ENCODE measurements at places on chromosomes 7 and 10.

DNA sequence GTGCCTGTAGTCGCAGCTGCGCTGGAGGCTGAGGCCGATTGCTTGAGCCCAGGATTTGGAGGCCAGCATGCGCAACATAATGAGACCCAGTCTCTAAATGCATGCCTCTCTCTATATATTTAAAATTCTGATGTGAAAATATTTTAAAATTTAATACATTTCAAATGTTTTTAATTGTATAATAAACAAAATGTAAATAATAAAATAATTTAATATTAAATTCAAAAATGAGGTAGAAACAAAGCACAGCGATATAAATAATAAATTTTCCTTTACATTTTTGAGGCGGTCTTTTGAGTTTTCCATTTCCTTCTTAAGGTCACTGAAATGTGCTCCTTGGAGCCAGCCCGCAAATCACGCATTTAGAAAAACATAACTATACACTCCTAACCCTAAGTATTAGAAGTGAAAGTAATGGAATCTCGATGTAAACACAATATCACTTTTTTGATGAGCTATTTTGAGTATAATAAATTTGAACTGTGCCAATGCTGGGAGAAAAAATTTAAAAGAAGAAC is 523 bp upstream of the CDK1 start:
- DNase-seq: no peak

- DNase-seq: peak; percentile 50
Measured at GRCh38 chr10:70479165-70479581, 606 bp downstream of the PALD1 start.

GRCh38 chr7:152395112-152395511 is 40.7 kb downstream of the KMT2C start:
- peak; percentile 33 for DNase-seq

- DNase-seq: no peak
Measured at GRCh38 chr7:124959676-124960075, 30.1 kb upstream of the POT1 start.

DNA sequence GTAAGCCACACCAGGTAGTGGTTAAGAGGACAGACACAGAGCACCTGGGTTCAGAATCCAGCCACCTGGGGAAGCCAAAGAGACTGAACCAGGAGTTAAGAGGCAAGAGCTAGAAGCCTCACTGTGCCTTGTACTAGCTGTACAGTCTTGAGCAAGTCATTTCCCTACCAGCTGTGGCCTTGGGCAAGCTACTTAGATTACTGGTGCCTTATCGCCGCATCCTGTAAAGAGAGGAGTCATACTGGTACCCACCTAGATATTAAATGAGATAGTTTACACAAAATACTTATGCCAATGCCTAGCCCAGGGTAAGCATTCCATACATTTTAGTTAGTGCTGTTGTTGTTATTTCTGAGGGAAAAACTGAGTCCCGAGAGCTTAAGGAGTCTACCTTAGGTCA is 47.7 kb downstream of the HABP2 start:
- DNase-seq: no peak

DNA sequence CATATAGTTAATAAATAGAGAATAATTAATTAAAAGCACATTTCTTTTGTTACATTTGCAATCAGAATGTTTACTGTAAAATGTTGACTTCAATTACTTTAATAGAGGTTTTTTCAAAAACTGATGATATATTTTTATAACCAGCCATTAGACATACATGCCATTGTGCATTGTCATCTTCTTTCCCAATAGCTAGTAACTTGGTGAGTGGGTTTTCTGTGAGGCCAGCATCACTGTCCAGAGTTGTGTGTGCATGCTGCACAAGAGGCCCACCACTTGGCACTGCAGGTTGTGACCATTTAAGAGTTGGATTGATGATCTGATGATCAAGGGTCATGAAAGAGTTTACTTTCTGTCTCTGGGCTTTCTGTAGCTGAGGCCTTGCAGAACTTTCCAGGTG is 46.5 kb downstream of the TFEC start:
- DNase-seq: no peak

GRCh38 chr10:13698217-13698616 is 111.5 kb downstream of the PRPF18 start:
- DNase-seq: no peak

- no peak for DNase-seq
Measured at GRCh38 chr10:10130686-10131085, 887.0 kb upstream of the CELF2 start.

DNA sequence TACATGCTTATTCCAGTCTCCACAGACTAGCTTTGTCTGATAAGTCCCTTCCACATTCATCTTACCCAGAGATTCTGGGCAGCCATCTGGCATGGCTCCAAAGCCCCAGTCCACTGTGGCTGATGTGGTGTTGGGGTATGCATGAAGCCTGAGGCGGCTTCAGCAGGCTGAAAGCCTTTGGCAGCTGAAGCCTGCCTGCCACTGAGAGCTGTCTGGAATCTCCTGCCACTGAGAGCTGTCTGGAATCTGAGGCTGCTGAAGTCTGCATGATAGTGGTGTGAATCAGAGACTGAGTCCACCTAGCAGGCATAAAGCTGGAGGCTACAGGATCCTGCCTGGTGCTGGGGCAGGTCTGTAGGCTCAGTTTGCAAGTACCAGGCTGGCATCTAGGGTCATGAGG is 87.1 kb downstream of the DYNC1I1 start:
- no peak for DNase-seq

- DNase-seq: peak; percentile 12
Measured at GRCh38 chr7:121329191-121330052, 622 bp downstream of the WNT16 start.

GRCh38 chr7:50334341-50334994 is 30.0 kb downstream of the IKZF1 start:
- no peak for DNase-seq

- DNase-seq: peak; percentile 61
Measured at GRCh38 chr10:132575320-132576201, 38.0 kb downstream of the INPP5A start.

- DNase-seq: peak; percentile 88
Measured at GRCh38 chr10:113126229-113127201, 176.5 kb downstream of the TCF7L2 start.

- DNase-seq: no peak
Measured at GRCh38 chr7:102000123-102000522, 182.7 kb downstream of the CUX1 start.

DNA sequence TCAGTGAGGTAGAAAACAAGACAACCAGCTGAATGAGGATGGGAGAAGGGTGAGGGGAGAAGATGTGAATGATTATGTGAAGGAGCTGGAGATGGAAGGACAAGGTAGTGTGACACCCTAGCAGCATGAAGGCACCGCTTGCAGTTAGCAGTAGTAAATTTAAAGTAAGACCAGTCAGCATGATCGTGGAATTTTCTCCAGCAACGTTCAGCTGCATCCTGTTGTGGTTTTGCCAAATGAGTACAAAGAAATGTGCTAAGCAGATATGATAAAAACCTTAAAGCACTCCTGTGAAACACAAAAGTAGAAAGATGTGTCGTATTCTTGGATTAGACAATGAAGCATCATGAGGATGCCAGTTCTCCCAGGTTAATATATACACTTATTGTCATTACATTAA is 34.1 kb upstream of the IFRD1 start:
- peak; percentile 72 for DNase-seq

DNA sequence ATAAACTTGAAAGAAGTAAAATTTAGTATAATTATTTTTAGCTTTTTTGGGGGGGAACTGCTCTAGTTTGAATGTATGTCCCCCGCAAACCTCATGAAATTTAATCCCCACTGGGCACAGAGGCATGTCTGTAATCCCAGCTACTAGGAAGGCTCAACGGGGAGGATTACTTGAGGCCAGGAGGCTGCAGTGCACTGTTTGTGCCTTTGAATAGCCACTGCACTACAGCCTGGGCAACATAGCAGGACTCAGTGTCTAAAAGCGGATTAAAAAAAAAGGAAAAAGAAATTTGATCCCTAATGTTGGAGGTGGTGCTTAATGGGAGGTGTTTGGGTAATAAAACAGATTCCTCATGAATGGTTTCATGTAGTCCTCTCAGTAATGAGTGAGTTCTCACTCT is 43.1 kb upstream of the PHF14 start:
- no peak for DNase-seq

DNA sequence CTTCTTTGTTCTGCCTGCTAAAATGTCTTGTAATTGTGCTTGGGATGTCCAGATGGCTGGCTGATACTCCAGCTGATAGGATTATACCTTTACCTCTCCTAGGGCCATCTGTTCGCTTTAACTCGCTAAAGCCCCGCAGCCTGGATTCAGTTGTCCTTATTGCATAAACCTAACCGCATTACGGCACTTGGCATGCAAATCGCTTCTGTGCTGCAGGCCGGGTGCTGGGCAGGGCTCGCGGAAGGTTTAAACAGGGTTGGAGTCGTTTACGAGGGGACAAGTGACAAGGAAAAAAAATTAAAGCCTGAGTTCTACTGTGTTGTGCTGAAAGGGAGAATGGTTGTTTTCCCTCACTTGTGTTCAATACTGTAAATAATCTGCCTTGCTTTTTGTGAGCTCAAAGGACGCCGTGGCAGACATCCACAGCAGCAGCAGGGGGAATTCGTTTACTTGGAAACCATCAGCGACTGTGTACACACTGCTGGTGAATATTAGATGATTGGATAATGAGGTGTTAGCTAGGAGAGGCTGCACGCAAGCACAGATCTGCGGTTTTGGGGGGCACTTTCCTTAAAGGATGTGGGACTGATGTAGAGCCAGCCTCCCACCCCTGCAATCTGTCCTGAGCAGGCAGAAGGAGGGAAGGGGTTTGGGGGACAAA is 93.0 kb downstream of the EBF3 start:
- DNase-seq: no peak

- DNase-seq: no peak
Measured at GRCh38 chr10:45180946-45181875, 134.2 kb downstream of the OR13A1 start.

DNA sequence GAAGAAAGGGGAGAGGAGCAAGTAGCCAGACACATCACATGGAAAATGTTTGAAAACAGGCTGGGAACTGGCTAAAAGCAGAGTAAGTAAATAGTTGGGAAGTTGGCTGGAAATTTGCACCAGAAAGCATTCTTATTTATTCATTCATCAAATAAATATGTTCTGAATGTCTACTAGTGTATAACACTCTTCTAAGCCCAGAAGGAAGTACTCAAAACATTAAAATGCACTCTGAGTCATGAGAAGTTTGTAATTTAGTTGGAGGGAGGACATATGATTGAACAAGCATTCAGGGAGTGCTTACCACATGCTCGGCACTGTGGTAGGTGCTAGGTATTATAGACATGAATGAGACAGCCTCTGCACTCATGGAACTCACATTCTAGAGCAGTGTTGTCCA is 37.0 kb upstream of the CNNM1 start:
- DNase-seq: no peak

GRCh38 chr7:35697414-35698175 is 2.7 kb upstream of the HERPUD2 start:
- DNase-seq: peak; percentile 70

GRCh38 chr7:101137651-101138212 is 10.8 kb downstream of the SERPINE1 start:
- peak; percentile 54 for DNase-seq

GRCh38 chr7:123030631-123031030 is 35.1 kb upstream of the TAS2R16 start:
- DNase-seq: no peak

DNA sequence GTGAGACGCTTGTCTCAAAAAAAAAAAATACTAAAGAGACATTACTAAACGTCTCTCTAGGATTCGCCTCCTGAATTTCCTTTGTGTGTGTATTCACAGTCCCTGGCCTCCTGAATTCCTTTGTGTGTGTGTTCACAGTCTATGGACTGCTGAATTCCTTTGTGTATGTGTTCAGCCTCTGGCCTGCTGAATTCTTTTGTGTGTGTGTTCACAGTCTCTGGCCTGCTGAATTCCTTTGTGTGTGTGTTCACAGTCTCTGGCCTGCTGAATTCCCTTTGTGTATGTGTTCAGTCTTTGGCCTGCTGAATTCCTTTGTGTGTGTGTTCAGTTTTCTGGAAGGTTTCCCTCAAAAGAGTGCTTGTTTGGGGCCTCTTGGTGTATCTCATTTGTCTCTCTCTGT is 8.2 kb downstream of the BMS1 start:
- DNase-seq: no peak

- no peak for DNase-seq
Measured at GRCh38 chr10:130627346-130628045, 491.3 kb downstream of the GLRX3 start.

DNA sequence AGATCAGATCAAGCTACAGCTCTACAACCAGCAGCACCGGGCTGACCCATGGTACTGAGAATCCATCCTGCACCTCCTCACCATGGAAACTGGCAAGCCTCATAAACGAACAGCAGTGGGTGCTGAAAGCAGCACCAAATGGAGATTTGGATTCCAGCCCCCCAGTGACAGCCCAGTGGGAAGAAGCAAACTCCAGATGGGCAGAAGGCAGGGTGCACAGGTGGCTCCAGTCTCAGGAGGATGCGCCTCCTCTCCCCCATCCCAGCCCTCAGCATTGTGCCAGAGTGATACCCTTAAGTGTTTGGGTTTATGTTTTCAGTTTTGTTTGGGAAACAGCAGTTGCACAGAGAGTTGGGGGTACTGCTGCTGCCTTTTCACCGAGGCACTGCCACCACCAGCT is 20.6 kb upstream of the SMO start:
- DNase-seq: no peak

DNA sequence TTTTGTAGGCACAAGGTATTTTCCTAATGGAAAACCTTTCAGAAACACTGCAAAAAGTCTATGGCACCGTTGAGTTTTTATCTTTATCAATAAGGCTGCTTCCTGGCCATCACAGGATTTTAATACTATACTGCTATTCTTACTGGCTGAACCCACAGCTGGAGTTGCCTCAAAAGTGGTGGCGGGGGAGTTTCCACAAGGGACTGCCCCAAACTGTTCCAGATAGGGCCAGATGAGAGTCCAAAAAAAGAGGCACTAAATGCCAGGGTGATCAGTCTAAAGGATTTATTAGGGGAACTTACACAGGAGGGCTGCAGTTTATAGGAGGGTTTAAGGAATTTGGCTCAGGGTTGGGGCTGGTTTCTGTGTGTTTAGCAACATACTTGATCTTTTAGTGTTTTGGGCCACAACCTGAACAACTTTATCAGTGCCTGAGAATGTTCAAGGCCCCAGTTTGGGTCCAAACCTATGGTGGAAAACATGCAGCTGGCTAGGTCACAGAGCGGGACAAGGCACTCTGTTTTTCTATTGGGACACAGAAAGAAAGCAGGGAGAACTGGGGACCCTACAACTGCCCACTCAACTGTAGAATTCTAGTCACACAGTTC is 41.4 kb downstream of the STAM start:
- no peak for DNase-seq

DNA sequence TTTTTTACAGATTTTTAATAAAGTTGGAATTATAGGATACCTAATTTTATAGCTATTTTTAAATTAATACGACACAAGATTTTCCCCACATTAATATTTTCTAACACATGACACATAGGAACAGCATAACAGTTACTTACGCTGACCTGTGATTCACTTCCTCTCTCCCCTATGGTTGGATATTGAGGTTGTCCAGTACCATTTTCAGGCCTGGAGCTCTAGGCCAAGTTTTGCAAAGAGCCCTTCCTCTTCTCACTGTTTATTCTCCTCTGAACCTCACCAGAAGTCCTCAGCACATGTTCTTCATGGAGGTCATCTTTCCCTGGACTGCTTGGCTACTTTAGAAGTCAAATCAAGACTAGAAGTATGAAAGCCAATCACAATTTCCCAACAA is 28.2 kb downstream of the LYZL1 start:
- DNase-seq: peak; percentile 48

GRCh38 chr7:129684777-129685176 is 73.3 kb downstream of the NRF1 start:
- DNase-seq: peak; percentile 87

GRCh38 chr10:47331954-47332353 is 9.7 kb downstream of the GDF2 start:
- no peak for DNase-seq

- no peak for DNase-seq
Measured at GRCh38 chr7:11474902-11475585, 357.0 kb downstream of the THSD7A start.

GRCh38 chr10:12397147-12397896 is 48.0 kb downstream of the CAMK1D start:
- DNase-seq: no peak

Data from dermis blood vessel endothelial cell (primary cell).